NCI-H187 treated with DMSO at 0.1 percent for 48 hours (cell line): ENCODE measurements at places on chromosomes 13 and 19.

DNA sequence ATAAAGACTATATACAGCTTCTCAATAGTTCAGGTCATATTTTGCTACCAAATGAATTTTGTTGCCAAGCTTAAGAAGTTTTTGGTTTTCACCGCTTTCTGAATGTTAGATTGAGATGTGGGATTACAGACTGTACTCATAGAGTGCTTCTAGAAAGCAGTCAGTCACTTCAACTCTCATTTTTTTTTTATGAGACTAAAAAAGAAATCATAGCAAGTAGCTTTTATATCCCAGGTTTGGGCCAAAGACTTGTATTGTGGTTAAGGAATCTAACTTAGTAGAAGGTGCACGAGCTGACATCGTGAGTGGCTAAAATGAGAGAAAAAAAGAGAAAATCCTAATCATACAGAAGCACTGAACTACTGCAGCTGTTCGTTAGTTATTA, 2.2 kb upstream of the USPL1 start:
- no peak for DNase-seq

DNA sequence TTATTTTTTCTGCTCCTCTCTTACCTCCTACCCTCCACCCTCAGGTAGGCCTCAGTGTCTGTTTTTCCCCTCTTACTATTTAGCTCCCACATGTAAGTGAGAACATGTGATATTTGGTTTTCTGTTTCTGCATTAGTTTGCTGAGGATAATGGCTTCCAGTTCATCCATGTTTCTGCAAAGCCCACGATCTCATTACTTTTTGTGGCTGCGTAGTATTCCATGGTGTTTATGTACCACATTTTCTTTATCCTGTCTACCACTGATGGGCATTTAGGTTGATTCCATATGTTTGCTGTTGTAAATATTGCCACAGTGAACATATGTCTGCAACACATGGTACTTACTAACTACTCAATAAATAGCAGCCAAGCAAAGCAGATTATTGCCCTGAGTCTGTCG, 56.8 kb downstream of the DNAJC15 start:
- no peak for DNase-seq

DNA sequence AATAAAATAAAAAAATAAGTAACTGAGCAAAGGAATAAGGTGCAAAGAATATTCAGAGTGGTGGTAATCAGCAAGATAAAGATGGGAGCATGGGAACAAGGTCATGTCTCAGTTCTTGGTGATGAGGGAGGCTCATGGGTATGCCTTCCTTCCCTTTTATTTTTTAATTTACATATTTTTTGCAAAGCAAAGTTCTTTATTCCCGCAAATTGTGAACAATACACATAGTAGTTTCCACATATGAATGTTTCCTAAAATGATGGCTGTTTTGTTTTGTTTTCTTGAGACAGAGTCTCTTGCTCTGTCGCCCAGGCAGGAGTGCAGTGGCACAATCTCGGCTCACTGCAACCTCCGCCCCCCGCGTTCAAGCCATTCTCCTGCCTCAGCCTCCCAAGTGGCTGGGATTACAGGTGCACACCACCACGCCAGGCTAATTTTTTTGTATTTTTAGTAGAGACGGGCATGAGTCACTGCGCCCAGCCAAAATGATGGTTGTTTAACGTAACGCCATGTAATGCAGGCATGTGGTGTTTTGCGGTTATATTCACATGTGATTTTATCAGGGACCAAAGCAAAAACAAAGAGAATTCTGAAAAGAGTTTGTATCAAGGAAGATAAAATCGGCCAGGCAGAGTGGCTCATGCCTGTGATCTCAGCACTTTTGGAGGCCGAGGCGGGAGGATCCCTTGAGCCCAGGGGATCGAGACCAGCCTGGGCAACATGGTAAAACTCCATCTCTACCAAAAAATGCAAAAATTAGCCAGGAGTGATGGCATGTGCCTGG, 4.5 kb upstream of the ADGRE2 start:
- DNase-seq, result no peak

DNA sequence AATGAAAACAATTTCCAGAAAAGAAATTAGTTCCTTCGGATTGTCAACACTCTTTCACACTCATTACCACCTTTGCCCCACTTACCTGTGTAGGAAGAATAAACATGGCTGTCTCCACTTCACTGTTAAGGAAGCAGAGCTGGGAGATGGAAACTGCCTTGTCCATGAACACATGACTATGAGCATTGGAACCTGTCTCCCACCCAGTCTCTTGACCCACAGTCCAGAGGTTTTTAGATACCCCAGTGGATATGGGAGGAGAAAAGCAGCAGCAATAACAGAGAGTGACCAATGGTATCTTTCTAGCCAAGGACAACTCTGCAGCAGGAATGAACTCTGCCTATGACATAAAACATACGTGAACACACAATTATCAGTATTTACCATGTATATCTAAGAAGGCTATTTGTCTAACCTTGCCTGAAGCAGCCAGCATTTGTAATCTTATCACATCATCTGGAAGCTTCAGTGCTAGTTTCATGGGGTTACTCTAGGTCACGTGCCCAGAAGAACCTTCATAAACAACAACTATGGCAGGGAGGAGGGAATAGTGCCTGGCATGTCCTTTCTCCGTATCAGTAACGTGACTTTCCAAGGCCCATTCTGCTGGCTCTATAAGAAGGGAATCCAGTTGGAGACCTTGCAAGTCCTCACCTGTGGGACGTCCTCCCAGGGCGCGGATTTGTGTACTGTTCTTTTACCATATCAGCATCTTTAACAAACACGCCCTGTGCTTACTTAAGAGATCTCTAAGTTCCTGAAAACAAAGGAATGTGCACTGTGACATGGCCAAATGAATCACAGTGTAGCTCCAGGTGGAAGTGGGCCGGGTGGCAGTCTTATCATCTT, 221.8 kb upstream of the UBL3 start:
- DNase-seq, result no peak

DNA sequence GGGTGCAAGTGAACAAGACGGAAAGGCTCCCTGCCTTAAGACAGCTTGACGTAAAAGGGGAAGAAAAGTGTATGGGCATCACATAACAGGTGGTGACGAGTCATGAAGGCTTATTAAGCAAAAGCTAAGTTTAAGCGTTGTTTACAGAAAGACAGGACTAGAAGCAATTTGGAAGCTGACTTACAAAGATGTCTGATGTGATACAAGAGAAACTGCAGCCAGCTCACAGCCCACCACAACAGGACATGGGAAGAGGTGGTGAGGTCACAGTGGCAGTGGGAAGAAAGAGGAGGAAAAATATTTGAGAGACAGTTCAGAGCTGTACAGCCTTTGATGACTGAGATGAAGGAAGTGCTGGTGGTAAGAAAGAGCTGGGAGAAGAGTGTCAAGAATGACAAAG, 181.6 kb downstream of the KLF12 start:
- no peak for DNase-seq

DNA sequence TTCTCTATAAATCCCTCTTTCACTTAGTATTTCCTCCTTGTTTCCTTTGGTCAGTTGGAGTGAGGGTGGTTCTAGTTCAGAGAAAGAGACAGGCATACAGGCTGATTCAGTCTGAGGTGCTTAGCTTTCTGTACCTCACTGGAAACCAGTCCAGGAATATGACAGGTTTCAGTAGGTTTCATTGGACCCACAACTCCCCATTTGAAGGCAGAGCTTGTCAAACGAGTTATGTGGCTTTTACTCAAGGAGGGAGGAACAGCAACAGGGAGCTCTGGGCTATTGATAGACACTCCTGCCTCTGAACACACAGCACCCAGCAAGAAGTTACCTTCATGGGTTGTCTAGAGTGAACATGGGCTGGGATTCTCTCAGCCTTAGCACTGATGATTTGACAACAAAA, 14.5 kb downstream of the ACTN4 start:
- DNase-seq, result no peak

DNA sequence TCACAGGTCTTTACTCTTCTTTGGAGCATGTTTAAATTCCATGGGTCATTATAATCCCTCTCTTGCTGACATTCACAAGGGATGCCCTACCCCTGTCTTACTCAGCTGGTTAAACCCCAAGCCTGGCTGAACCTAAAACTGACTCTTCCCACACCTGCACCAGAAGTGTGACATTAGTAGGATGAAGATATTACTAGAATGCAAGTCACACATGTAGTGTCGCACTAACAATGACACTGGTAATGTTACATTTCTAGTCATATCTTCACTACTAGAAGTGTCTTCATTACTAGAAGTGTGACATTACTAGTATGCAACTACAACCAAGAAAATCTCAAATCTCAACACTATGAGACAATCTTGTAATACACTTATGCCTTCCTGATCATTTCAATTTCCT, 14.2 kb downstream of the ZAR1L start:
- DNase-seq, result no peak

- DNase-seq, result no peak
Observed at GRCh38 chr13:42392180-42392579, 120.2 kb downstream of the AKAP11 start.

DNA sequence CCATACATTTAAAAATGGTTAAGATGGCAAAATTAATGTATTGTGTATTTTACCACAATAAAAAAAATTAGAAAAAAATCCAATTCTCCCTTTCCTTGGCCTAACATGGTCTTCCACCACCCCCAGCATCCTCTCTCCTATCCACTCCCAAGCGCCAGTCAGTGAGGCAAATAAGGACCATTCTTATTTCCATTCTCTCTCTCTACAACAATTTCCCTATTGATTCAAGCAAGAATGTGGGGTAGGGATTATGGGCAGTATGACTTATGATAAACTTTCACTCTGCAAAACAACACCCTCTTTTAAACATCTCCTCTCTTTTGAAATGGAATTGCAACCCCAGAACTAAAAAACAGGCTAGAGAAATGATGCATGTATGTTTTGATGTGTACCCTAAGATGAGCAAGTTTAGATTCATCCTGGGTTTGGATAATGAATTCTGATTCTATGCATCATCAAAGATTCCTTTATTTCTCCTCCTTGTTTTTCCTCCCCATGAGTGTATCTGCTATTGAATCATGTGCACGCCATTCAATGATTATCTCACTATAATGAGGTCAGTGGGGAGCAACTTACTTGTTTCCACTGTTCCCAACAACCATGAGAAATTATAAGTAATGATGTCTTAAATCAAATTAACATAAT, 3.5 kb downstream of the STARD13 start:
- DNase-seq, result no peak

DNA sequence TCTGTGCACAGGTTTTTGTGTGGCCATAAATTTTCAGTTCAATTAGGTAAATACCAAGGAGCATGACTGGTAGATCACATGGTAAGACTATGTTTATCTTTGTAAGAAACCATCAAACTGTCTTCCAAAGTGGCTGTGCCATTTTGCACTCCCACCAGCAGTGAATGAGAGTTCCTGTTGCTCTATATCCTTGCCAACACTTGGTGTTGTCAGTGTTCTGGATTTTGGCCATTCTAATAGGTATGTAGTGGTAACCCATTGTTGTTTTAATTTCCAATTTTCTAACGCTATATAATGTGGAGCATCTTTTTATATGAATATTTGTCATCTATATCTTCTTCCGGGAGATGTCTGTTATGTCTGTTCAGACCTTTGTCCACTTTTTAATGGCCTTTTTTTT, 51.7 kb upstream of the MED4 start:
- DNase-seq, result no peak

DNA sequence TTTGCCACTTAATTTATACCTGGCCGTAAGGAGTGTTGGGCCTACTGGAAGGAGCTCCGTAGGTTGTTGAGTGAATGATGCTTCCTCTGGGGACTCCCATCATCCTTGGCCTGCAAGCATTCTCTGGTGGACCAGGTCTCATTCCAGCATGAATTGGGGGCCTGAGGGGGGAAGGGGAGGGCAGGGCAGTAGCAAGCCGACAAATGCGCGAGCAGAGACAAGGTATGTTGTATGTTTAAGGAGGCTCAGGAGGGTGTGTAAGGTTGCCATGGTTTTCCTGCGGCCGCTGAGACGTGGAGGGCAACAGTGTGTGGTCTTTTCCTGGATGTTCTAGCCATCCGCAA, 749 bp downstream of the ZNF264 start:
- no peak for DNase-seq

GRCh38 chr19:38506375-38506722, 72.9 kb downstream of the RYR1 start:
- DNase-seq, result no peak

DNA sequence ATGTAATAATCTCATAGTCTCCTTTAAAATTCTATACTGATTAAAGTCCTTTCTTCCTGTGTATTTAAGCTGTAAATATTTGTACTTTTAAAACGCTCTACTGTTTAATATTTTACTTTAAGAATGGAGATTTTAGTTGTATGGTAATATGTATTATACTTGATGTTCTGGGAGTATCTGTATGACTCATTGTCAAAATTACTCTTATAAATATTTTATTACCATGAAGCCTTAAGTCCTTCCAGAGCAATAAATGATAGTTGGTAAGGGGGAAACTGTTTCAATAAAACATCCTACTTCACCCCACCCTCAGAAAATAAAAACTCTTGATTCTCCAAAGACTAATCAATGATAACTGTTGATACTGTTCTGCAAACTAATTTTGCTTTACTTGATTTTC, 6.4 kb downstream of the PCDH9 start:
- DNase-seq, result no peak

GRCh38 chr13:109631069-109631468, 155.3 kb downstream of the IRS2 start:
- DNase-seq, result no peak

DNA sequence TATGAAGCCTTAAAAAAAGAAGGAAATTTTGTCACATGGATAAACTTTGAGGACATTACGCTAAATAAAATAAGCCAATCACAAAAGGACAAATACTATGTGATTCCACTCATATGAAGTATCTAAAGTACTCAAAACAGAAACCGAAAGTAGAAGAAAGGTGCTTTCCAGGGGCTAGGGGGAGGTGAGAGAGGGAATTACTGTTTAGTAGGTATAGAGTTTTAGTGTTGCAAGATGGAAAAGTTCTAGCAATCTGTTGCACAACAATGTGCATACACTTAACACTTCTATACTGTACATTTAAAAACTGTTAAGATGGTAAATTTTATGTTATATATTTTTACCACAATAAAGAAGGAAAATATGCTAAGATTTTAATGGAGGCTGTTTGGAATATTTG, 83.0 kb downstream of the POLR1D start:
- no peak for DNase-seq

DNA sequence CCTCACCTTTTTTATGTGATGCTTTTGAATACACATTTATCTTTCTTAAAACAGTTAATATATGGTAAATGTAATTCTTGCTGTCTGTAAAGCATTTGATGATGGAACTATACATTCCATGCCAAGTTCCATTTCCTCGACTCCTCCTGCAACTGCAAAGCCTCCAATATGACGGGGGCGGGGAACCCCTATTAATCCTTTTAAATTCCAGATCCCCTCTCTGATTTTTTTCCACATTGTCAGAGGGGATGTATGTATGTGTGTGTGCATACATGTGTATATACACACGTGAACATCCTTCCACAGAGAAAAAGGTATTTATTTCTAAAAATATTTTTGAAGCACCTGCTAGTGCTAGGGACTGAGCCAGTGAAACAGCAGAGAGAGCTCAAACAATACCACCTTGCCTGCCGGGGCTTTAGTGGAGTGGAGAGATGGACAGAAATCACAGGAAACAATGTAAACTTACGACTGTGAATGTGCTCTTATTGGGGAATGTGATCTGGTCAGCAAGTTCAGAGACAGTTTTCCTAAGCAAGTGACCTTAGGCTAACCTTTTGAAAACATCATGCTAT, 25.3 kb upstream of the MAB21L1 start:
- DNase-seq, result no peak
